Fibroblast of the conjunctiva (primary cell): ENCODE measurements at places on chromosomes 1 and 21.

DNA sequence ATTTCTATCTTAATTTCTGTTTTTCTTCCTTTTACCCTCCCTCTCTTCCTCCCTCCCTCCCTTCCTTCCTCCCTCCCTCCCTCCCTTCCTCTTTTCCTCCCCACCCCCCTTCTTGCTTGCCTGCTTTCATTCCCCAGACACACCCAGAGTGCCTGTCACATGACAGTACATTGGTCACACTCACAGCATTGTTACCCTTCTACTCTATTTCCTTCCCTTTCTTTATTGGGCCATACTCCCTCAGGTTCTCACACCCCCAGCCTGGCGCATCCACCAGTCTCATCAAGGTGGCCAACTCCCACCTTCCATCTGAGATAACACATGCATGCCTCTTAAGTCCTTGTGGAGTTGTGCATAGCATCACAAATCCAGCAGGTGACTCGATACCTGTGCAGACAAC is 10.9 kb downstream of the TMPRSS3 start:
- DNase-seq = no peak

DNA sequence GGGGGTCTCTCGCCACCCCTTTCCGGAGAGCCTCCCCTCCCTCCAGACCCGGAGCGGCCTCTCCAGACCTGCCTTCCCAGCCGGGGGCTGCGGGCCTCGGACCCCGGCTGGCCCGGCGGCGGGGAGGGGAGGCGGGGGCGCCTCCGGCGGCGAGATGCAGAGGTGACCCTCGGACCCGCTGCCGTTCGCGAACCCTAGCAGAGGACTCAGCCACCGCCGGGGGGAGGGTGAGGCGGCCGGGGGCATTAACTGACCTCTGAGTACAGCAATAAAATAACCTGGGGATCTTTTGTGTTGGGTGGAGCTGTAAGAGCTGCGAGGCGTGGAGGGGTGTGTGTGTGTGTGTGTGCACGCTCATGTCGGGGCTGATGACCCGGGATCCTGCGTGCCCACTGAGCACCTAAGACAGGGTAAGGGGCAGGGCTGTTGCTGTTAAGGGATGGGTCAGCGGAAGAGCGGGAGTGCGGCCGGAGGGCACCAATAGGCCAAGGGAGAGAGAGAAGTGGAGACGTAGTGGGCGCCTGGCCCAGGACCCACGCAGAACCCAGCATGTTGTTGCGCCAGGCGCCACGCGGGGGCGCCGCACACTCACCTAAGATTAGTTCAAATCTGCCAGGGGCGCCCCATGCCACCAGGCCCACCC is 6.3 kb downstream of the HAPLN2 start:
- DNase-seq = no peak

- DNase-seq = no peak
These were observed 2.2 kb downstream of the CAMK1G start for GRCh38 chr1:209585672-209586071.

GRCh38 chr1:39789571-39790110 is 976 bp upstream of the BMP8B start:
- no peak for DNase-seq

GRCh38 chr1:201914456-201915235 is 25.9 kb downstream of the SHISA4 start:
- no peak for DNase-seq

DNA sequence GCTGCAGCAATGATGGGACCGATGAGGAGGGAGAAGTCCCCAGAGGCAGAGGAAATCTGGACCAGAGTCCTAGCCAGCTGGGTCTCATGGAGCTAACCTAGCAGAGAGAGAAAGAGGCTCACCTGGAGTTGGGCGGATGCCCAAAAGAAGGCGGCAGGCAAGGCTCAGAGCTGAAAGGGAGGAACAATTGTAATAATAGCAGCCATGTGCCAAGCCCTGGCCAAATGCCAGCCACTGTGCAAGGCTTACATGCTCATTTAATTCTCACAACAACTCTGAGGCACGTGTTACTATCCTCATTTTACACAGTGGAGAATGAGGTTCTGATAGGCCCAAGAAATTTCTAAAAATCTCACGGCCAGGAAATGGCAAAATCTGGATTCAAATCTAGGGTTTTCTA is 50.0 kb upstream of the ZNF648 start:
- no peak for DNase-seq

GRCh38 chr1:18877282-18877681 is 17.8 kb upstream of the TAS1R2 start:
- DNase-seq = no peak

GRCh38 chr21:36949171-36950141 is 17.0 kb downstream of the HLCS start:
- no peak for DNase-seq

GRCh38 chr1:157952601-157953000 is 40.8 kb upstream of the KIRREL1 start:
- DNase-seq = no peak

GRCh38 chr1:184422490-184423233 is 35.8 kb downstream of the C1orf21 start:
- DNase-seq = no peak

GRCh38 chr1:245172026-245172425 is 17.2 kb downstream of the KIF26B start:
- DNase-seq = no peak

GRCh38 chr1:4973341-4973740 is 318.9 kb downstream of the AJAP1 start:
- no peak for DNase-seq

GRCh38 chr1:183043254-183043653 is 20.0 kb downstream of the LAMC1 start:
- no peak for DNase-seq

DNA sequence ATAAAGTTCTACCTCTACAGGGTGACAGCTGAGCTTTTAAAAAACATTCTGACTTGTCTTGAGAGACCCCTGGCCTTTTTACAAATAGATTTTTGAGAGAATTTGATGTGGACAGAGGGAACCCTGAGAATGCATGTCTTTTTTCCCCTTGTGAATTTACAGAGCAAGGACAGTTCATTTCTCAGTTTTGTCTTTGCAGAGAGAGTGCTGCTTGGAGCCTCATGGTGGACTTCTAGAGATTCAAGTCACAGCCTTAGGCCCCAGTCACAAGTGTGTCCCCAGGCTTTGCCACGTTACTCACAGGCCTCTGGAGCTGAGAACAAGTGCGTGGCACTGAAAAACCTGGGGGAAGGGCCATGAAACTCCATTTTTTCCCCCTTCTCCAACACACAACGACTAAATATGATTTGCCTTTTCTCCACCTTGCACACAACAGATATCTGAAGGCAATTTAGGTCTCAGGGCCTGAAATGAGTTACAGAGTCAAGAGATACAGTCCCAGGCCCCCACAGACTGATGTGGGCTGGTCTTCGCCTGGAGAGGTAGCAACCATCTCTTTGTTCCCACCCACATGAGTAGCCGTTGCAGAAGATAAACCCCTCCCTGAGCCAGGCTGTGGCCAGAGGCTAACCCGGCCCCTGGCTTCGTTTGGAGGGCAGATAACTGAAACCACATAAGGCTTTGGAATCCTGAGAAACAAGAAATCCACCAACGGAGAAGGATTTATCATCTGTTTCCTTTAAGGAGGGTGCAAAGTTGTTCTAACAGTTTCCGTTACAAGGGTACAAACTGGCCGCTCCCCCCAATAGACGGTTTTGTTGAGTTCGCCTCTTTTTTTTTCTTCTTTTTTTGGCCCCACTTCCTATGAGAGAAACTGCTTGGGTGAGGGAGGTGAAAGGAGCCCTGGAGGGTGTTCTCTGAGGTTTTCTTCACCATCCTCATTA is 1.0 kb upstream of the PIGV start:
- DNase-seq = peak; percentile 80

DNA sequence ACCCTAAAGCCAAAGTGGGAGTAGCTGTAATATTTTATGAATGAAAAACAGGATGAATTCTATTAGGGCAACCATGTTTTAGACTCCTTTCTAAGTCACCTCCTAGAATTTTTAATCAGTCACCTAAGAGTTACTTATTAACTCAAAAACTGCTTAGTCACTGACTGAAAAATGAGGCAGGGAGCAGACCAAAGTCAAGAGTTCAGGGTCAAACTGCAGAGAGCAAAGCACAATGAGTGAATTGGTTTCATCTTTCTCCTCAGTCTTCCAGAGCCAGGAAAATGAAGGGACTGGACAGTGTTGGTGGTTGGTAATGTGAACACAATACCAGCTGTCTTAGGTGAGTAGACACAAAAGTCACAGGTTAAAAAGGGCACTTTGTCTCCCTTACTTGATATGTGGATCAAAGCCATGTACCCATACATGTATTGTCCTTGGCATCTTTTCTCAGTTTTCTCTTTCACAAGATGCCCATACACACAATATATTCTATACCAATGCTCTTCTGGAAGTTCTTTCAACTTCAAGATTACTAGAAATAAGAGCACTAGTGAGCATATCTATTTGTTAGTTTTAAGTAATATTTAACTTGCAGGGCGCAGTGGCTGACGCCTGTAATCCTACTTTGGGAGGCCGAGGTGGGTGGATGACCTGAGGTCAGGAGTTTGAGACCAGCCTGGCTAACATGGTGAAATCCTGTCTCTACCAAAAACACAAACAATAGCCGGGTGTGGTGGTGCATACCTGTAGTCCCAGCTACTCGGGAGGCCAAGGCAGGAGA is 42.2 kb downstream of the ATP1B1 start:
- no peak for DNase-seq

DNA sequence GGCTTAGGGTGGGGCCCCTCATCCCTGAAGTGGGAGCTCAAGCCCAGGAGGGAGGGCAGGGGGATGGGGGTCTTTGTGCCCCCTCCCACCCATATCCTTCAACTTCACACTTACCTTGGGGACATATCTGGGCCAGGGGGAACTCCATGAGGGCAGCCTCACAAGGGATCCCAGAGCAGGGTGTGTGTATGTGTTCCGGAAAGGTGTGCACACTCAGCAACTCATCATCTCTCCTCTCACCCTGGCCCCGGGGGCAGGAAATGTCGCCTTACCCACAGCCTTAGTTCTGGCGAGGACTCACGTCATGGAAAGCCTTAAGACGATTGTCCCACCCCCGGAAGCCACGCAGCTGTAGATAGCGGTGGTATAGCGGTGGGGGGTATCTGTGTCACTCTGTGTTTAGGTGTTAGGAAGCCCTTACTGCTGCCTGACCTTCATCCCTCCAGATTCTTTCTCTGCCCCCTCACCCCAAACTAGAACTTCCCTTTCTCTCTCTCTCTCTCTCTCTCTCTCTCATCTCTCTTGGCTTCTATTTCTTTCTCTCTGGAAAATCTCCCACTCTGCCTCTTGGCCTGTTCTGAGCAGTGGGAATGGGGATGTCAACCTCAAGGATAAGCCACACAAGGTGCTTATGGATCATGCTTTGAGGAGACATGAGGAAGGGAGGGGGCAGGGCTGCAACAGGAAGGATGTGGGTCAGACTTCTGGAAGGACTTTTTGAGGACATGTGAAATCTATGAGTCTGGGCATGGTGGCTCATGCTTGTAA is at the start of gene SH2D2A:
TSS of gene SH2D2A (minus strand) at position 288 of the 768 bp plus-strand sequence. CDS start at position 148, 140 bp downstream.
- DNase-seq = no peak

- no peak for DNase-seq
These were observed 398.1 kb downstream of the MATN1 start for GRCh38 chr1:30325085-30325935.

DNA sequence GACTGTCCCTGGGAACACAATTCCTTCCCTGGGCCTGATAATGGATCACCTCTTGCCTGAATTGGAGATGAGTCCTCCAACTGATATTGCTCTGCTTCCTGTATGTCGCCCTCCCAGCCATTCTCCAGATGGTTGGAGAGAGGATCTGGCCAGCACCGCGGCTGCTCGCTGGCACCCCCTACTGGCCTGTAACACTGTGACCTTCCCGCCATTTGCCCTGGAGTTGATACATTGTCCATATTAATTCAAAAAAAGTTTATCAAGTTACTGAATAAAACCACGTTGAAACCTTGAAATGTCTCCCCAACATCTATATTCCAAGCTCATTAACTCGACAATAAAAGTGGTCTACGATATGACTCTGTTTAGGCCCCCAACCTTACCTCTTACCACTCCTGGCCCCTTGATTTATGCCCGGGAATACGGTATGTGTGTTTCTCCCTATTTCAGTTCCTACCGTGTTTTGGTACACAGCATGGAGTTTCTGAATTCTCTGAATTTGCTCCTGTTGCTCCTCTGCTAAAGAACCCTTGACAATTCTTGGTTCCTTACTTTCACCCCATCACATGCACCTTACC is 241.8 kb upstream of the KIAA0040 start:
- no peak for DNase-seq

GRCh38 chr1:78255846-78256245 is 210.1 kb downstream of the GIPC2 start:
- no peak for DNase-seq

GRCh38 chr1:224116131-224116530 is 2.2 kb downstream of the FBXO28 start:
- peak; percentile 31 for DNase-seq

DNA sequence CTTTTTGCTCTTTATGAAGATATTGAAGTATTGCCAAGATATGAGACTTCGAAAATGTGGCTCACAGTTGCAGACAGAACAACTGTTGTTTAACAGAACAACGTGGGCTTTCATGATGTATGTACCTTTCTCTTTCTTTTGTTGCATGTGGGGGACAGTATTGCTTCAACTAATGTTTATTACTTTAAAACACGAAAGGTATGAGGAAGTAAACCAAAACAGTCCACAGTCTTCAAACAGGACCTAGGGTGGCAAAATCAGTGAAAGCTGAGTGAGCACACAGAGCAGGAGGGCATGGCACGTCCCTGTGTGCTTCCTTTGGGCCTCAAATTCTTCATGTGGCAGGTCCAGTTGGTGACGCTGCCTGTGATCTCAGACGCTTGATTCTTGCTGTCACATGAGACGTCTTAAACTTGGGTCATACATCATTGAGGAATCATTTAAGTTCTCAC is 7.8 kb upstream of the CHAF1B start:
- DNase-seq = no peak

GRCh38 chr1:67052741-67053534 is 1.0 kb downstream of the SLC35D1 start:
- no peak for DNase-seq
